ENCODE measurements at places on chromosomes 13 and 19. TPM values are rescaled to one million over a fixed set of nuclear protein-coding genes. Genes with fewer than 3 reads are reported as not detected.

The MYO9B gene
- total RNA-seq, result 99.3 TPM

The NFIX gene
- 29.6 TPM for total RNA-seq

The BEST2 gene
- not detected for total RNA-seq

The KLC3 gene
- not detected for total RNA-seq

The PPP5C gene
- total RNA-seq, result 44.9 TPM

The CRB3 gene
- total RNA-seq, result 0.43 TPM

The THSD8 gene
- not detected for total RNA-seq

Data from fibroblast of villous mesenchyme (primary cell).